Gastroesophageal sphincter (tissue), 4 donors: ENCODE measurements at places on chromosomes 13 and 19. TPM values are rescaled to one million over a fixed set of nuclear protein-coding genes. Genes with fewer than 3 reads are reported as not detected.
A peak's percentile ranks its signal among the peaks of the same experiment; 100 is the strongest.

DNA sequence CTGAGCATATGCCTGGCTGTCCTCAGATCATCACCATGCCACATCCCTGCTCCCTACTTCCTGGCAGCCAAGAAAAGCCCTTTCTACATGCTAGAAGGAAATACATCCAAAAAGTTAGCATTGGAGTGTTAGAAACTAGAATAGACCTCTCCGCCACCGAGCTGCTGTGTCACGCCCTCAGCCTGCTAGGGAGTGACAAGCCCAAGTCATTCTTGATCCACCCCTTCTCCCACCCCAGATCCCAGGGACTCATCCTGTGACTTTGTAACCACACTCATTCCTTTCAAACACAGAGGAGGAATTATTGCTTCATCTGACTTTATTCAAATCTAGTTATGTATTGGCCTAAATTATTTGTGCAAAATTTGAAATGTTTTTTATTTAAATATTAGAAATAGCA is 45.3 kb downstream of the POLR1D start:
- no peak for ATAC-seq

DNA sequence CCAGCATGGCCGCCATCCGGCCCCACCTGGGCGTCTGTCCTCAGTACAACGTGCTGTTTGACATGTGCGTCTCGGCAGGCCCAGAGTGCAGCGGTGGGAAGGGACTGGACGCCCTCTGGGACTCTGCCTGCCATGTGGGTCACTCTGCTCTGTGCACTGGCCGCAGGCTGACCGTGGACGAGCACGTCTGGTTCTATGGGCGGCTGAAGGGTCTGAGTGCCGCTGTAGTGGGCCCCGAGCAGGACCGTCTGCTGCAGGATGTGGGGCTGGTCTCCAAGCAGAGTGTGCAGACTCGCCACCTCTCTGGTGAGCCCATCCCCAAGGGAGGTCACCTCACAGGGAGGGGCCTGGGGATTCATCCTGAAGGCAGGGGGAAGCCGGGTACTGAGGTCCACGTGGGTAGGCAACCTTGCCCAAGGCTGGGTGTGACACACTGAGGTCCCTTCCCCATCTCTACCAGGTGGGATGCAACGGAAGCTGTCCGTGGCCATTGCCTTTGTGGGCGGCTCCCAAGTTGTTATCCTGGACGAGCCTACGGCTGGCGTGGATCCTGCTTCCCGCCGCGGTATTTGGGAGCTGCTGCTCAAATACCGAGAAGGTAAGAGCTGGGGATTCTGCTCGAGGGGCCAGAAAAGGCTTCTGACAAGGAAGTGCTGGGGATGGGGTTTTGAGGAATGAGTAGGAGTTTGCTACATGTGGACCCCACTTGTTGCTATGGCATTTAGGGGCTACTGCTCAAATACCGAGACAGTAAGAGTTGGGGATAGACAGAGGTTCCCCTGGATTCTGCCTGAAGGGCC is 11.3 kb downstream of the ABCA7 start:
- ATAC-seq: no peak

- no peak for ATAC-seq
Measured at GRCh38 chr19:30441011-30441410, 68.8 kb downstream of the ZNF536 start.

DNA sequence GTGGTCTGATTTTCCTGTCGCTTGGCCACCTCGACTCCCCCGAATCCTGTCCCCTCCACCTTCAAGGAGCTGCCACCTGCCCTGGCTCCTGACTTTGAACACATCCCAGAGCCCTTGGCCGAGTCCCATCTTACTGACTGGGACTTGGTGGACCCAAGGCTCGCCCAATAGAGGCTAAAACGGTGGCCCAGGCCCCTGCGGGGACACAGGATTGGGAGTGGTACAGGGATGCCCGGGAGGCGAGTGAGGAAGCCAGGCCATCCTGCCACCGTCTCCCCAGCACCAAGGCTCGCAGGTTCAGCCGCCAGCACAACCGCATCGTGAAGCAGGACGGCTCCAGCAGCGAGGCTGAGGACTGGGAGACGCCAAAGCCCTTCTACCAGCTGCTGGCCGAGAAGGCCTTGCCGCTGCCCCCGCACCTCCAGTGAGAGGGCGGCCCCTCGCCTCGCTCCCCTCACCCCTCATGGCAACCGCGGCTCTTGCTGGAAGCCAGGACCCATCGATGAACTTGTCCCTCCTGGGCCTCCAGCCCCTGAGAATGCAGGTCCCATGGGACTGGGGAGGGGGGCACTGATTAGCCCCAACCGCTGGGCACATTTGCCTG is 5.3 kb downstream of the SIX5 start:
- no peak for ATAC-seq

DNA sequence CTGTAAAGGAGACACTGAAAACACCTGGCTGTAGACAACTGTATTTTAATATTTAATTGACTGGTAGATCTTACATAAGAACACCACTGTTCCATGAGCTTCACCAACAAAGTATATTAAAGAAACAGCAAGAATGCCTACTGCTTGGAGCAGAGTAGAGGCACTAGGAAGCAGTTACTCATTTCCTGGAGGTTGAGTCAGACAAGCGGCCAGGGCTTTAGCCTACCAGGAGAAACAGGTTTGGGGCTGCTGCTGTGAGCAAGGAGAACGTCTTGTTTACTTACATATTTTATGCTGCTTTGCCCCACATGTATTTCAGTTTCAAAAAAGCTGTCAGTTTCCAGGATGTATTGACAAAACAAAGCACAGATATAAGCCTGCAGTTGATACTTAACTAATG is 33.4 kb downstream of the ALG5 start:
- no peak for ATAC-seq

Gene ACP5
- 9.3 TPM for total RNA-seq

Gene BCAM
- 32.2 TPM for total RNA-seq

Gene IL27RA
- total RNA-seq: 4.1 TPM

Gene ANKRD27
- 43.5 TPM for total RNA-seq

DNA sequence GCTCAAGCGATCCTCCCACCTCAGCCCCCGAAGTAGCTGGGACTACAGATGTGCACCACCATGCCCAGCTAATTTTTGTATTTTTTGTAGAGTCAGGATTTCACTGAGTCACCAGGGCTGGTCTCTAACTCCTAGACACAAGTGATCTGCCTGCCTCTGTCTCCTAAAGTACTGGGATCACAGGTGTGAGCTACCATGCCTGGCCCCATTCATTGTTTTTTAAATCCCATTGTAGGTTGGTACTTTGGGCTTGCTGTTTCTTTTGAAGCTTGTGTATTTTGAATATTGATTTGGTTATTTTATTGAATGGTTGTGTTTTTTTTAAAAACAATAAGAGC is 26.7 kb downstream of the ZMYM2 start:
- no peak for ATAC-seq

DNA sequence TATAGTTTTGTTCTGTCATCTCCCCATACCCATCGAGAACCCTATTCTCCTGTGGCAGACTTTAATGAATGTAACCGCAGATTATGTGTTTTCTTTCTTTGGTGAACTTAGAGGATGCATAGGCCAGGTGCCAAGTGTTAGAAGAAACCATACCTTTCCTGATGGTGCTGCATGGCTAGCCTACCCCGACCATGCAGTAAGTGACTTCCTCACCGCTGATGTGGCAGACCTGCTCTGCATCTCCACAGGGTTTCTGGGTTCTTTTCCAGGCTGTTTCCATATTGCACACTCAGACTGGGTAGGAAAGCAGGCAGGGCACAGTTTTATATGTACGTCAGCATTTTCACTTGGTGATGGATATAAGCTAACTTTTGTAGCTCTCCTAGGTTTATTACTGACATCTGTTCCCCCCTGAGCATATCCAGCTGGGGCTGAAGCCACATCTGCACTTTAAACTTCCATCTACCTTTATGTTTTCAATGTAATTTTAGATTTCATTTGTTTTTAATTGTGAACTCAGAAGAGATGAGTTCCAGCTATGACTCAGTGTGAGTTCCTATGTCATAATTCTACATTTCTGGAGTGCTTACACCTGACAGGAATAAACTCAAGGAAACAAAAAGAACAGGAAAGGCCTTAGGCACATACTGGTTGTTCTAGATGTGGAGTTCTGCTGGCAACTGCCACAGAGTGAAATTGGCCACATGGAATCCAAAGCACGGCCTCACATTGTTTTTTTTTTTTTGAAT is 42.3 kb downstream of the LRCH1 start:
- peak; percentile 89 for ATAC-seq

Gene ZNF835
- total RNA-seq: 6.2 TPM

Gene IGFL3
- total RNA-seq: not detected

DNA sequence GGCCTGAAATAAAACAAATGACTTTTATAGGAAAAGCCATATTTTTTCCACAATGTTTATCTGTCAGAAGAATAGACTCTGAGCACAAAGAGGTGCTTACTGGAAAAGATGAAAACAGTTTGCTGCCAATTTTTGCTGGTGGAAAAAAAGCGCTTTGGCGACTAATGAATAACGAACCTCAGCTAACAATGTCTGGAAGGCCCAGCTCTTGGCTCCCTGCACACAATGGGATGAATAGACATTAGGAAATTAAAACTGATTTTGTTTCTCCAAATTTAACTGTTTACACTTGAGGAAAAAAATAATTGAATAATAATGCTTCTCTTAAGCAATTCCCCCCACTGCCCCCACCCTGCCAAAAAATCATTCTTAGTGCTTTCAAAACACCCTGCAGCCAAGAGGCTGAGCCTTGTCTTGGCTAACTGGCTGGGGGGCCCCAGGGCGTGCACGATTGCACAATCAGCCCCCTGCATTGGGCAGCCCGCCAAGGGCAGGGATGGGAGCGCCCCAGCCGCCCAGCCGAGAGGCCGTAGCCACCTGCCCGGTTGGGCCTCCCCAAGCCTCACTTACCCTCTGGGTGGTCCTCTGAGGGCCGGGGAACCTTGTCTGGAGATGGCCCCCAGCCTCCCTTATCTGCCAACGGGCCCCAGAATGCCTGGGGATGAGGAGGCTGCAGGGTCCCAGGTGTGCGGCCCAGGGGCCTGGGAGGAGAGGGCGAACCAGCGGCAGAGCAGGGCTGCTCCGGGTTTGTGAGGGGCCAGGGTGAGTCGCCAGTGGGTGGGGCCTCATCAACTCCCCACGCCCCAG is 16.8 kb downstream of the CEBPG start:
- ATAC-seq: peak; percentile 69

- ATAC-seq: no peak
Measured at GRCh38 chr19:48248081-48248833, 7.5 kb downstream of the CARD8 start.

DNA sequence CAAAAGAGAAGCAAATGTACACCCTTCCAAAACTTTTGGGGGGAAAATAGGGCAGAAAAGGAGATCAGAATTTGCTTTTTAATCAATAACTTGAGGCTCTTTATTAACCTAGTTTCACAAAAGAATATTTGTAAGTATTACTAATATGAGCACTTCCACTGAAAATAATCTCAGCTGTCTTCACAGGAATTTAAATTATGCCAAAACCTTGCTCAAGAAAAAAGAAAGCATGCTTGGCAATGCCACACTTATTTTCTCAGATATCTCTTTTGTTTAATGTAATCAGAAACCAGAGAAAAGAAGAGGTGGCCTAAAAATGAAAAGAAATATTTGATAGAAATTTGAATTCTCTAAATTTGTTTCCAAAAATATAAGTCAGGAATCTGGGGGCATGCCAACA is 234.9 kb upstream of the GPC6 start:
- no peak for ATAC-seq

DNA sequence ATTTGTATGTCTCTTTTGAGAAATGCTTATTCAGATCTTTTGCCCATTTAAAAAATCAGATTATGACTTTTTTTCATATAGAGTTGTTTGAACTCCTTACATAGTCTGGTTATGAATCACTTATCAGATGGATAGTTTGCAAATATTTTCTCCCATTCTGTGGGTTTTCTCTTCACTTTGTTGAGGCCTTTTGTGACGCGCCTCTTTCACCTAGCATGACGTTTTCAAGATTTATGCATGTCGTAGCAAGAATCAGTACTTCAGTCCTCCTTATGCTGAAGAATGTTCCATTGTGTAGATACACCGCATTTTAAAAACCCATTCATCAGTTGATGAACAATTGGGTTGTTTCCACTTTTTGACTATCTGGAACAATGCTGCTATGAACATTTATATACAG is 13.4 kb downstream of the PABPC3 start:
- no peak for ATAC-seq

- peak; percentile 67 for ATAC-seq
Measured at GRCh38 chr19:6161271-6161850, 25.9 kb downstream of the ACSBG2 start.

- no peak for ATAC-seq
Measured at GRCh38 chr13:41643507-41643906, 186.2 kb downstream of the RGCC start.

Gene RUBCNL
- 1.5 TPM for total RNA-seq

Gene ZNF177
- 2.2 TPM for total RNA-seq

DNA sequence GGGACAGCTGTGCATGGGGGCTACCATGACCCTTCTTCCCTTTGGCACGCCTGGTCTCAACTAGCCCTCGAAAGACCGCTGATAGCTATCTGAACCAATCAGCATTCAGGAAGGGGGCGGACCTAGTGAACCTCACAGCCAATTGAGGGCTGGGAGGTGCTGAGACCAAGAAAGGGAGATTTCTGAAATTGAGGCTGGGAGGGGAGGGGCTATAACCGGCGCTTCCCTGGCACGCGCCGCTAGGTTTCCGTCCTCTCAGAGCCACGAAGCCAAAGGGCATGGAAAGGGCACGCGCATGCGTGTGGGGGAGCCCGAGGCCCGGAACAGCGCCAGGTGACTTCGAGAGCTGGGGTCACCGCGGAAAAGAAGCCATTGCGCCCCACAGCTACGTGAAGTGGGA is 4.2 kb upstream of the PAFAH1B3 start:
- no peak for ATAC-seq

DNA sequence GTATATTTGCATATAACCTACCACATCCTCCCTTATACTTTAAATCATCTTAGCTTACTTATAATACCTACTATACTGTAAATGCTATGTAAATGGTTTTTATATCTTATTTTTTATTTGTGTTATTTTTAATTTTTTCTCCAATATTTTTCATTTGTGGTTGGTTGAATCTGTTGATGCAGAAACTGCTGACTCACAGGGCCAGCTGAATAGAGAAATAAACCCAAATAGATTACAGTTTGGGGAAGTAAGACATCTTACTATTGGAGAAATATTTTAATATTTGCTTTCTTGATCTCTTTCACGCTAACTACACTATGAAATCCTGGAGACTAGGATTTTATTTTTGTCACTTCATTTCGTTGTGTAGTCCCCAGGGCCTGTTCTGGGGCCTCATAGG is 7.1 kb downstream of the SMAD9 start:
- no peak for ATAC-seq
